Psoas muscle (tissue), 8 donors: ENCODE measurements at places on chromosomes 13 and 19.

GRCh38 chr19:39768786-39769185 is 9.9 kb upstream of the LEUTX start:
- DNase-seq: no peak

GRCh38 chr19:48872182-48872883 is at the start of gene PPP1R15A:
PPP1R15A (plus strand) TSS chr19:48872421; CDS start chr19:48873234, 813 bp downstream.
- DNase-seq: peak; percentile 97

DNA sequence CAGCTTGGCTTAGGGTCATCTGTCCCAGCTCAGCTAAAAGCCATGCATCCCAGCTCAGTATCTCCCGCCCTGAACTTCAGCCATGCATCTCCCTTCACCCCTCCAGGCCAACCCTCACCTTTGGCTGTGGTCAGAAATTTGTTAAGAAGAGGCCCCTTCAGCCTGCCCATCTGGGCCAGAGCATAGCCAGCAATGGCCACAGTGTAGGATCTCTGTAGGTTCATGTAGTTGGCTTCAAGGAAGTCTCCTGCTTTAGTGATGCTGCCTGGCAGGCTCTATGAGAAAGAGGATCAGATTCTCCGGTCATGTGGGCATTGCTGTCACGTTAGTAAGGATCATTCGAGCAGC is 16.6 kb upstream of the TNFSF14 start:
- DNase-seq: no peak

- no peak for DNase-seq
Observed at GRCh38 chr19:54684527-54684926, 21.7 kb downstream of the LILRB4 start.

- DNase-seq: no peak
Observed at GRCh38 chr19:3095441-3096191, 1.5 kb downstream of the GNA11 start.

DNA sequence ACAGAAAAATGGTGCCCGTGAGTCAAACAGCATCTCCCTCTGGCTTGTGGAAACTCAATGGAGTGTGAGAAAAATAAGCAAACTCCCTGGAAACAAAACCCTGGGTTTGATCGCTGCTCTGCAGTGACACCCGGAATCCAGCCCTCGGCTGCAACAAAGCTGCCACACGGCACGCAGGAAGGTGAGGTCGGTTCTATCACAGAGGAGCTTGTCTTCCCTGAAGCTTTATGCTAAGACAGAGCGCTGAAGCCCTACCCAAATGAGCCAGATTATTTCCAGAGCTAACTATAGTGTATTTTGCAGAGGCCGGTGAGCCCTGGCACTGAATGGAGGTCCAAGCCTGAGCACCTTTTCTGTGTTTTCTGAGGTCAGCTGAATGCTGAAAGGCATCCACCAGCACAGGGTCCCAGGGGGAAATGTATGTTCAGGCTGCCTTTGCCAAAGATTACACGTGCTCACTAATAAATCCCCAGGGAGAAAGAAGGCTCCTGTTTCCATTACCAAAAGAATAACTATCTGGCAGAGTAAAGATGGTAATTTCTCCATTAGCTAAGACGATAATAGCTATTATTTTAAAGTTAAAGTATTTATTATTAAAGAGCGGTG is 77.8 kb downstream of the TSHZ3 start:
- DNase-seq: no peak

DNA sequence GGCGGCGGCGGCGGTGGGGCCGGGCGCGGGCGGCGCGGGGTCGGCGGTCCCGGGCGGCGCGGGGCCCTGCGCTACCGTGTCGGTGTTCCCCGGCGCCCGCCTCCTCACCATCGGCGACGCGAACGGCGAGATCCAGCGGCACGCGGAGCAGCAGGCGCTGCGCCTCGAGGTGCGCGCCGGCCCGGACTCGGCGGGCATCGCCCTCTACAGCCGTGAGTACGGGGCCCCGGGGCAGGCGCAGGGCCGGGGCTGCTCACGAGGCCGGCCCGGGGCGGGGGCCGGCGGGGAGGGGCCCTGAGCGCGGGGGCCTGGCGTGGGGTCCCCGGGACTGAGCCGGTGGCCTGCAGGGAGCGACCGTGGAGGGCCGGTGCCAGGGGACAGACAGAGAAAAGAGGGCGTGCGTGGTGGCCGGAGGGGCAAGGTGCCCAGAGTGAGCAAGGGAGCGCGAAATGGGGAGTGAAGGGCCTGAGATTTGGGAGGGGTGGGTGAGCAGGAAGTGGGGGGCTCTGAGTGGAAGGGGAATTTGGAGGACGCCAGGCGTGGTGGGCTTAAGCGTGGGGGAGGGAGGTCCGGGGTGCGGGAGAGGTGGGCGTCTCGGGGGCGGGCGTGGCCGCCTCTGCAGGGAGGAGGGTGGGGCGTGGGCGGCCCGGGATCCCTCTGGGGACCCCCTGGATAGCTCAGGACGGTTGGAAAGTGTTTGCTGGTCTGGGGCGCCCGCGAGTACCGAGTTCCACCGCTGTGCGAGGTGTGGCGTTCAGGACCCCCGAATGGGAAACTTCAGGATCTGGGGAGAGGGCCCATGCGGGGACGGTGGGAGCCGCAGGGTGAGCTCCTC is 575 bp downstream of the CARM1 start:
- DNase-seq: peak; percentile 58

GRCh38 chr13:114179087-114179658 is at the start of gene CFAP97D2:
CFAP97D2 (plus strand) TSS chr13:114179257; CDS start chr13:114179331, 74 bp downstream.
- DNase-seq: no peak
